ENCODE measurements at places on chromosomes 4 and X.

DNA sequence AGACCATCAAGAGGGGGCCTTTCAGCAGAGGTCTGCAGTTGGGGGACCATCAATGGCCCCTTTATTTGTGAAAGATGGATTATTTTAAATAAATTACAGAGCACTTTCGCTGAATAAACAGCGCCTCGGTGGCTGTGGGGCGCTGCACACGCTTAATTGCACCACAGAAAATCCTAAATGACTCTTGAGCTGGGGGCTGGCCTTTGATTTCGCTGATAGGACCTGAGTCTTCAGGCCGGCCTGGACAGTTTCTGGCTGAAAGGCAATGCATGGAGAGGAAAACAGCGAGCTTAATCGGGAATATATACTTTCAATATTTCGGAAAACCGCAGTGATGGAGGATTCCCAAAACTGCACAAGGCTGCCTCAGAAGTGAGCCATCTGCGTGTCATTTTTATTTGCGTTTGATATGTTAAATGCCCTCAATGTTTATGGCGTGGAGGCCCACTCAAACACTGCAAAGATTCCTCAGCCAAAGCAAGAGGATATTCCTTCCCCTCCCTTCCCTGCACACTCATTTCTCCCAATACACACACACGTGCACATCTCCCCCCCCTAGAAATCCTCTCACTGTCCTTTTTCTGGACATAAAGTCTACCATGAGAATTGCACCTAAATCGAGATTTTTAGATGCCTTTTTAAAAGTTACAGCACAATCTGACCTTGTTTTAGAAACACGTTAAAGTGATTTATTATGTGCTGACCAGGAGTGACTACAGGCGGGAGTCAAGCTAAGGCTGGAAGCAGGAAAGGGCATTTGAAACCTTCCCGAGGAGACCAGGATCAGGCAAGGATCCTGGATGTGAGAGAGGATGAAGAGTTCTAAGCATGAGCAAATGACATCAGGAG is 340.7 kb downstream of the RAB28 start:
- DNase-seq = no peak

DNA sequence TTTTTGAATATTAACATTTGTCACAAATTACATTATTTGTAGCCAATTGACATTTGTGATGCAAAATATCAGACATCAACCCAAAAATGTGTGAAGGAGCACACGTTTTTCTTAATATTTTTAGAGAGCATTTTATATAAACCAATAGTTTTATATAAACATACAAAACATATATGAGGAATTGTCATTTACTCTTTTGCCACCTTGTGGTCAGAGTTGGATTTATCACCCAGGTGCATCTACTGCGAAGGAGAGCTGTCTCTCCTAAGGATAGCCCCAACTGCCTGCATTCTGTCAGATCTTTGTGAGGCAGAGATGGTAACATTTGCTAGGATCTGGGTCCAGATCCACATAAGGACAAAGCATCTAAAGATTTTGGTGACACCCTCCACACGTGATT is 2.5 kb upstream of the USP27X start:
- DNase-seq = no peak

DNA sequence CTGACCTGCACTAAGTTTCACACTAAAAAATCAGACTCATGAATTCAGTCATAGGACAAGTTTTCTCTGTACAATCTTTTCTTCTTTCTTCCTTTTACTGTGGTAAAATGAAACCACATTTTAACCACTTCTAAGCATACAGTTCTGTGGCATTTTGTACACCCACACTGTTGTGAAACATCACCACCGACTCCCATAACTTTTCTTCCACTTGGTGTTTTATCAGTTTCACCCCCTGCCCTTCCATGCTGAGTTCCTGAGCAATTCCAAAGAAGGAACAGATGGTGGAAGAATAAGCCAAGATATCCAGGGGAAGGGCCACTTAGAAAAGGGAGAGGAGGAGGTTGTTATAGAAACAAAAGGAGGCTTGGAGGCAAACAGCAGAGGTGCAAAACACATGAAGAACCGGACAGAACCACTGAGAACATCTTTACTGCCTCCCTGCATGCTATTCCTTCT is 22.6 kb downstream of the SLC25A4 start:
- DNase-seq = no peak

GRCh38 chr4:109962401-109962800 is 49.7 kb downstream of the EGF start:
- DNase-seq = no peak

GRCh38 chr4:44017422-44017739 is 431.2 kb downstream of the KCTD8 start:
- DNase-seq = no peak

GRCh38 chr4:186701273-186701672 is 22.4 kb downstream of the FAT1 start:
- DNase-seq = no peak

DNA sequence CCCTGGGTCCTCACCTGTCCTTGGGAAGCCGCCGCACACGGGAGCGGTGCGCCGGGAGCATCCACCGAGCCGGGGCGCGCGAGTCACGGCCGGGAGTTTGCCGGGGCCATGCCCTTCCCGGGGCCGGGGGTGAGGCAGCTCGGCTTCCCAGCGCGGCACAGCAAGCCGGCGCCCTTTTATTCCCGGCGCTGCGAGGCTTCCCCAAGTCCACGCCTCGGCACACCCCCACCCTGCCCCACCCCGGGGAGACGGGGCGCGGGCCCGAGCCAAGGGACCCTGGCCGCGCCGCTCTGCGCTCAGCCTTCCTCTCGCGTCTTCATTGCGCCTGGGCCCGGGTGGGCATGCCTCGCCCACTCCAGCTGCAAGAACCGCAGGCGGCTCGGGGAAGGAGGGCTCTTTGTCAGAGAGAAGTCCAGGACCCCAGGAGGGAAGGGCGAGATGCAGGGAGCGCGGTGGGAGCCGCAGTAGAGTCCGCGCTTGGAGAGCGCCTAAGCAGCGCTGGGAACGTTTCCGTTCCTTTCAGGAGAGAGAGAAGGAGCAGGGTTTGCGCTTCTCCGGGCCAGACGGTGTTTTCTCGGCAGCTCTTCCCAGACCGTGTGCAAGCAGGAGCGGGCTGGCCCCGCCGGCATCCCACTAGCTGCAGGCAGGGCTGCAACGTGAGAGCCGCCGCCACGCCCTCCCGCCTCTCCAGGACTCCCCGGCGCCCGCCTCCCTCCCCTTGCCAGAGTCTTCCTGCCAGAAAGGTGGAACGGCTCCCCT is at the start of gene MXRA5:
Gene MXRA5, minus strand, starts transcription at position 152 of the 759 bp plus-strand sequence. CDS start 2,819 bp downstream, outside the sequence.
- DNase-seq = no peak

- no peak for DNase-seq
Measured at GRCh38 chrX:20461002-20461401, 194.3 kb upstream of the RPS6KA3 start.

GRCh38 chrX:54223581-54223980 is 40.5 kb upstream of the FAM120C start:
- no peak for DNase-seq

DNA sequence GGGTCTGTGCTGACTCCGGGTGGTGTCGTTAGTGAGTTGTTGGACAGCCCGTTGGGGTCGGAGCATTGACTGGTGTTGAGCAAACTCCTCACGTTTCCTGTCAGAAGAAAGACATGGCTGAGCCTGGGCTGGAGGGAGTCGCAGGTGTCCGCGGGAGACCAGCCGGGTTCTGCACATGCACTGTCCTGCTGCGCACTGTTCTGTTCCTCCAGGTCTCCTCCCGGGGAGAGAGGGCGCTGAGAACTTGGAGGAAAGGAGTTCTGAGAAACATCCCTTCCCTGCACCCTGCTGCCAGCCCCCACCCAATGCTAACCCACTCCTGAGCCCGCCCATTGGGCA is 1.1 kb downstream of the ZNF141 start:
- DNase-seq = no peak

- no peak for DNase-seq
Measured at GRCh38 chr4:185192059-185192458, 11.7 kb downstream of the CFAP97 start.

DNA sequence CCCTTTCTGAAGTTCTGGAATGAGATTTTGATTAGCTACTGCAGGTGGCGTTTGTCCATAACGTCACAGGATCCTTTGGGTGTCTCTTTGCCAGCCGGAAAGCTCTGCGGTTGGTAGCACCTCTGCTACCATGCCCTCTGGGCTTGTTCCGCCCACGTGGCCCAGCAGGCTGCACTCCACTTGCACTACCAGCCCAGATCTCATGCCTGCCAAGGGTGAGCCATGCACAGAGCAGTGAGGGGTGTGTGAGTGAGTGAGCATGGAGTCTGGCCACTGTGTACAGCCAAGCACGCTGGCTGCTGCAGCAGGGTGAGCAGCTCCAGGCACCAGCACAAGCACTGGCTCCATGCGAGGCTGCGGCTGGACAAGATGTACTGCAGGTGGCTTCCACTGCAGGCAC is 6.6 kb upstream of the HNRNPD start:
- no peak for DNase-seq

DNA sequence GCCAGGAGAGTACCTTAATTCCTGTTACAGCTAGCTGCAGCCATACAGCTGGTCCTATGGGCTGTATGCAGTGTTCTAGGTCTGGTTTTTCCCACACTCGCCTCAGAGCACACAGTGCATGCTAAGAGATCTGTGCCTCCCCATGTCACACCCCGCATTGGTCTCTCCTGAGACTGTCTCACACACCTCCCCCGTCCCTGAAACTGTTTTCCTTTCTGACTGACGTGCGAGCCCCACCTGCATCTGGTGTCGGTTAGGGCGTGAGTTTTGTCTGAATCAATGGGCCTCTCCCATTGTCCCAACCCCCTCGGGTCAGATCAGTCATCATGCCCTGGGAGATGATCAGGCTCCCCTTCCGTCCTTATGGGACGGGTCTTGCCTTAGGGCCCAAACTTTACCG is 3.4 kb upstream of the UGT8 start:
- DNase-seq = no peak

DNA sequence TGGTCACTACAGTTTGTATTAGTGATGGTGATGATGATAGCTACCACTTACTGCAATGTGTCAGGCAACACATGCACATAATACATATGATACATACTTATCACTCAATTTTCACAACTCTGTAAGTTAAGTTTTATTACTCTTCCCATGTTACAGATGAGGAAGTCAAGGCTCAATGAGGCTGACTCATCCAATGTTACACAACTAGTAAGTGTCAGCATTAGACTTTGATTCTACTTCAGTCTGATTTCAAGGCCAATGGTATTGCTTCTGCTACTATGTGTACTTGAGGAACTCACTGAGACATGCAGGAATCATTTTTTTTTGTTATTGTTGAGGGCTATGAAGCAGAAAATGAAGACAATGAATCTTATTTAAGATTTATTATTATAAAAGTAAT is 96.4 kb upstream of the TRPC5OS start:
- DNase-seq = no peak

GRCh38 chr4:1792158-1792831 is 798 bp upstream of the FGFR3 start:
- DNase-seq = no peak

DNA sequence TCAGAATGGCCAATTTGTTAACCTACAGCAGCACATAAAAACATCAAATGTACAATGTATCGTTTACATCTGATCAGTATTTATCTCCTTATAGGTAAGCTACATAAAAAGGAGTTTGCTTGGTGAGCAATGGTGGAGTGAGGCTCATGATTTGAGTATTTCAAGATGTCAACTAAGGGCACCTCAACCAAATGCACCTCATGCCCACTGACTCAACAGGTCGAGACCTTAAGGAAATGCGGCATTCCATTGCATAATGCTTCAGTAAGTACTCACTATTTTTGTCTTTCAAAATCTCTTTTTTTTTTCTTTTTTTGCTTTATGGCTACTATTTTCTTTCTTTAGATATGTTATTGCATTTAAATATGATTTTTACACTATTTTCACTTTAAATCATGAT is 181.0 kb upstream of the TLL1 start:
- no peak for DNase-seq

GRCh38 chr4:87240341-87240740 is 19.9 kb upstream of the KLHL8 start:
- DNase-seq = no peak

- no peak for DNase-seq
Measured at GRCh38 chrX:7219153-7219705, 71.3 kb upstream of the PUDP start.

DNA sequence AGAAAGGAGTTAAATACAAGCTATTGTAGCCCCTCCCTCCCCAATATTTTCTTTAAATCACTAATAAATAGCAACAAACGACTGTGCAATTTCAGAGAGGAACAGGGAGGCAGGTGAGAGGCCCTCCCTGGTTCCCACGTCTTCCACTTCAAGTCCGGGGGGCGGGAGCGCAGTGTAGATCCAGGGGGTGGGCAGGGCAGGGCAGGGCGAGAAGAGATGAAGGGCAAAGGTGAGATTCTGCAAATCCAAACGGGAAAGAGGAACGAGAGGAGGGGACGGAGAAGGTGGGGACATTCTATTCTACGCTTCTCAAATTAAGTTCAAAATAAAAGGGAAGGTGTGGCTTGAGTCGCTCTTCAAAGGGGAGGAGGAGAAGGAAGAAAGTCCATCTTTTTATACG is 6.8 kb downstream of the NKX6-1 start:
- no peak for DNase-seq

GRCh38 chr4:119872371-119873016 is 194.2 kb downstream of the MAD2L1 start:
- no peak for DNase-seq

DNA sequence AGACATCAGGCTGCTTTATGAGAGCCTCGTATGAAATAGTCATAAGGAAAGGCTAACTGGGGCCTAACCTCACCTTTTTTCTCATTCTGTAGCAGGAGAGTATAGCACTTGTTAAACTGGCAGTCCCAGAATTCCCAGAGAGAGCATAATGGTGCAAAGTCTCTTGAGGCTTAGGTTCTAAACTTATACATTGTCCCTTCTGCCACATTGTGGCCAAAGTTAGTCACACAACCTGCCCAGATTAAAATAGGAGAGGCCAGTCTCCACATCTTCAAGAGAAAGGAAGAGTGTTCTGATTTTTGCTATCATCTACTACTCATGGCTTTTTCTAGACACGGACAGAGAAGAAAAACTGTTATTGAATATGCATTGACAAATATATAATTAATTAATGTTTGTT is 1588.9 kb upstream of the PCDH7 start:
- no peak for DNase-seq

DNA sequence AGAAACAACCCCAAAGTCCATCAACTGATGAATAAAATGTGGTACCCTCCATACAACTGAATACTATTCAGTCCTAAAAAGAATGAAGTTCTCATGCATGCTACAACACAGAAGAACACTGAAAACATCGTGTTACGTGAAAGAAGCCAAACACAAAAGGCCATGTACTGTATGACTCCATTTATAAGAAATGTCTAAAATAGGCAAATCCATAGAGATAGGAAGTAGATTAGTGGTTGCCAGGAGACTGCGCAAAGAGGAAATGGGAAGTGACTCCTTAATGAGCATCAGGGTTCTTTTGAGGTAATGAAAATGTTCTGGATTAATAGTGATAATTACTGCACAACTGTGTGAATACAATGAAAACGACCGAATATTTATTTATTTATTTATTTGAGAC is 23.4 kb downstream of the FBXW7 start:
- no peak for DNase-seq

DNA sequence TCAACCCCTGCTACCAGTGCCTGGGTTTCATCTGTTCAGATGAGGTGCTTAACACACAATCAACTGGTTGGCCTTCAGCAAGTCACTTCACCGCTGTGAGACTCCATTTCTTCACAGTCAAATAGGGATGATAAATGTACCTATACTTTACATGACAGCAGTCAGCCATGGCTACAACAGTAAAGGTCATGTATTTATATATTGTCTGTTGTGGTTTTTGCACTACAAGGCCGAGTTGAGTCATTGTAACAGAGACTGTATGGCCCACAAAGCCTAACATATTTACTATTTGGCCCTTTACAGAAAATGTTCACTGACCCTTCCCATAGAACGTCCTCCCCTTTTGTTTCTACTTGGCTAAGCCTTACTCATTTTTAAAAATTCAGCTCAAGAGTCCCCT is 404.6 kb upstream of the F9 start:
- DNase-seq = no peak
